ENCODE measurements at places on chromosomes 3 and 15. TPM values are rescaled to one million over a fixed set of nuclear protein-coding genes. Genes with fewer than 3 reads are reported as not detected.

Gene COL6A6
- total RNA-seq = not detected

Gene CISH
- total RNA-seq = 300 TPM

Gene PPP1R14D
- not detected for total RNA-seq

Gene ADAMTS17
- total RNA-seq = 5.0 TPM

Gene OR5K4
- not detected for total RNA-seq

Gene SECISBP2L
- 35.8 TPM for total RNA-seq

Gene ACKR4
- total RNA-seq = not detected

Gene FES
- total RNA-seq = 10.7 TPM

Gene CCR8
- total RNA-seq = 1.9 TPM

Gene BOC
- not detected for total RNA-seq

Gene TMCO5A
- total RNA-seq = not detected

Gene GXYLT2
- not detected for total RNA-seq

Gene PPM1M
- 82.2 TPM for total RNA-seq

Gene SLC2A2
- not detected for total RNA-seq

Gene RNF13
- 33.0 TPM for total RNA-seq

Gene TMEM40
- total RNA-seq = not detected

Gene LIPC
- 3.9 TPM for total RNA-seq
